Renal cortex interstitium (tissue), 15 donors: ENCODE measurements at places on chromosomes 3 and 15. TPM values are rescaled to one million over a fixed set of nuclear protein-coding genes. Genes with fewer than 3 reads are reported as not detected.

CACNA1D gene
- 11.0 TPM for polyA plus RNA-seq

DNA sequence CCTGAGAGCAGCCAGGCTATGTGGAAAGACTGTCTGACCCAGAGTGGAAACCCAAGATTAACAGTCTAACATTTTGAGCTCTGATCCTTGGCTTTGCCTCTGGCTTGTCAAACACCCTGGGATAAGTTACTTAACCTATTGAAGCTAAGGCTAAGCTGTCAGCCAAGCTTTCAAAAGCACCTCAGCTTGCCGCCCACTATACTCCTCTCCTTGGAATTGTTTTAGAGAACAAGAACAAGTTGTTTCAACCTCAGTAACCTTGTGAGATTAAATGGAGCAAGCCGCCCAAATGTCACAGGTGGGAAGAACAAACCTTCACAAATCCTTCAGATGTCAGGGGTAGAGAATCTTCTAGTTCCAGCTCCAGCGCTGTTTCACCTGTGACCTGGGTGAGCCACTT is 235.1 kb downstream of the RYR3 start:
- DNase-seq, result no peak

DNA sequence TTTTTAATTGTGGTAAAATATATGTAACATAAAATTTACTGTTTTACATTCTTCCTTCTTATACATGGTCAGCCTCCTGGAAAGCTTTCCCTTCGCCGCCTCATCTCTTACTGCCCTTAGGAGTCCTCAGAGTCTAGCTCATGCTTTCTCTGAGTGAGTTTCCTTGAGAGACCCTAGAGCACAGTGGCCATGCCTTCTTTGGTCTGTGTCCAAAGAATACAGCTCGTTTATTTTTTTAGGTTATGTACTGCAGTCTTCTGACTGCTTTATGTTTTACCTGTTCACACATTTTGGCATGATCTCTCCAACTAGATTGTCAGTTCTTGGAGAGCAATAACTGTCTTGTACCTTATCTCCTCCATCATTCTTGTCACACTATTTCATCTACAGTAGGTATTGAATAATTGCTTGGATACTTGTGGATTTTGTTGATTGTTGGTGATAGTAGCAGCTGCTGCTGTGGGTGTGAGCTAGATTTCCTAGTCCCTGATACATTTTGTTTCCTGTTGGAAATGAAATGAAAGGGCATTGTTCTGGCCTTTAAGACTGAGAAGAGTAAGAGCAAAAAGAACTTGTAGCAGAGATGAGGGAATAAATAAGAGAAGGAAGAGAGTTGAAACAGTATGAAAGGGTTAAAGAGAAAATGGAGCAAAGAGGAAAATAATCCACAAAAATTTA is 10.9 kb downstream of the ARIH2 start:
- DNase-seq, result no peak

DNA sequence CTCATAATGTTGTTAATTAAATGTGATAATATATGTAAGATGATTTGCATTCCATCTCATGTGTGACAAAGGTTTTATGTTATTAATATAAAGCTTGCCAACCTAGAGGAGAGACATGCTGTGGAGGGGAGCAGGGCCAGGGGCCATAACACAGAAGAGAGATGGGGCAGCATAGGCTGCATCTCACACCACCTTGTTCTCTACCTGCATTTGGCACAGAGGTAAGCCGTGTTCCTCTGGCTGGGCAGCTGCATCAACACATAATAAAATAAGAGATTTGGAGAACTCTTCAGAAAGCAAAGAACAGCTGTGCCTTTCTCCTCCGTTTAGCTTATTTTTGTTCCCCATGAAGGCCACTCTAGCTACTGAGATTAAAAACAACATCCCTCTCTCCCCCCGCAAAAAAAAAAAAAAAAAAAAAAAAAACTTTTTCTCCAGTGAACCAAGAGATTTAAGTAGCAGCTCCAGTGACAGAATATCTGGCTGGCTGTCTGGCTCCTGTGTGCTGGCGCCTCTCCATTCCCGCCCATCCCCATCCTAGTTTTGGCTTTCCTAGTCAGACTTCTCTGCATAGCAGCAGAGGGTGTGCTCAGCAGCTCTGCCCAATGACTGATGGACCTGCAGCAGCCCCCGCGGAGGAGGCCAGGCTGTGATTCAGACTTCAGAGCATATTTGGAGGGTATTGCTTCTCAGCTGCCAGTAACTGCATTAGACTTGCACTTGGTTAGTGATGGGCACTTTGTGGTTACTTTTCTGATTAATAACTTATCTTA is 52.2 kb upstream of the STXBP5L start:
- DNase-seq, result peak; percentile 44

FMN1 gene
- polyA plus RNA-seq, result 19.9 TPM

- no peak for DNase-seq
Measured at GRCh38 chr3:30324587-30324986, 281.8 kb upstream of the TGFBR2 start.

FAM98B gene
- 68.2 TPM for polyA plus RNA-seq

- no peak for DNase-seq
Measured at GRCh38 chr3:127539366-127540060, 51.0 kb downstream of the TPRA1 start.

NANOGP8 gene
- 0.41 TPM for polyA plus RNA-seq

POPDC2 gene
- polyA plus RNA-seq, result 5.6 TPM

GOLGA8T gene
- polyA plus RNA-seq, result not detected

ZNF80 gene
- not detected for polyA plus RNA-seq

DNA sequence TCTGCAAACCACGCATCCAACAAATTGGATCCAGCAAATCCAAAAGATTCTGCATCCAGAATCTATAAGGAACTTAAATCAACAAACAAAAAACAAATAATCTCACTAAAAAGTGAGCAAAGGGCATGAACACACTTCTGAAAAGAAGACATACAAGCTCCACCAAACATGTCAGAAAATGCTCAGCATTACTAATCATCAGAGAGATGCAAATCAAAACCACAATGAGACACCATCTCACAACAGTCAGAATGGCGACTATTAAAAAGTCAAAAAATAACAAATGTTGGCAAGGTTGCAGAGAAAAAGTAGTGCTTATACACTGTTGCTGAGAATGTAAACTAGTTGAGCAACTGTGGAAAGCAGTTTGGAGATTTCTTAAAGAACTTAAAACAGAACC is 21.6 kb upstream of the SLC25A36 start:
- DNase-seq, result no peak

DNA sequence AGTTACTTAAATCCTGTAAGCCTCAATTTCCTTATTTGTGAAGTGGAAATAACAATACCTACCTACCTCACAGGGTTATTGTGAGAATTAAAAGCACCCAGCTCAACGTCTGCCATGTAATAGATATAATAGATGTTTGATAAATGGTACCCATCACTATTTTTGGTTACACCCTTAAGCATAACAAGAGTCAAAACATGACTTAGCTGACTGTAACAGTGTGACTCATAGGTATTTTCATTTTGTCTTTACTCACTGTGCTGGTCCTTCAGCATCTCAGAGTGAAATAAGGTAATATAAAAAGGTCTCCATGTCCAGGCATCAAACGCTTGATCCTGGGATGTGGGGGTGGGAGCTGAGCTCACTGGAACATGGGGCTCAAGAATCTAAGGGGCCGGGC is 3.1 kb downstream of the CPLX3 start:
- no peak for DNase-seq

HIGD2B gene
- polyA plus RNA-seq, result not detected

- no peak for DNase-seq
Measured at GRCh38 chr15:86009727-86010126, 69.9 kb upstream of the AGBL1 start.

PCOLCE2 gene
- 7.7 TPM for polyA plus RNA-seq
